ENCODE measurements at places on chromosomes 6 and 20.

DNA sequence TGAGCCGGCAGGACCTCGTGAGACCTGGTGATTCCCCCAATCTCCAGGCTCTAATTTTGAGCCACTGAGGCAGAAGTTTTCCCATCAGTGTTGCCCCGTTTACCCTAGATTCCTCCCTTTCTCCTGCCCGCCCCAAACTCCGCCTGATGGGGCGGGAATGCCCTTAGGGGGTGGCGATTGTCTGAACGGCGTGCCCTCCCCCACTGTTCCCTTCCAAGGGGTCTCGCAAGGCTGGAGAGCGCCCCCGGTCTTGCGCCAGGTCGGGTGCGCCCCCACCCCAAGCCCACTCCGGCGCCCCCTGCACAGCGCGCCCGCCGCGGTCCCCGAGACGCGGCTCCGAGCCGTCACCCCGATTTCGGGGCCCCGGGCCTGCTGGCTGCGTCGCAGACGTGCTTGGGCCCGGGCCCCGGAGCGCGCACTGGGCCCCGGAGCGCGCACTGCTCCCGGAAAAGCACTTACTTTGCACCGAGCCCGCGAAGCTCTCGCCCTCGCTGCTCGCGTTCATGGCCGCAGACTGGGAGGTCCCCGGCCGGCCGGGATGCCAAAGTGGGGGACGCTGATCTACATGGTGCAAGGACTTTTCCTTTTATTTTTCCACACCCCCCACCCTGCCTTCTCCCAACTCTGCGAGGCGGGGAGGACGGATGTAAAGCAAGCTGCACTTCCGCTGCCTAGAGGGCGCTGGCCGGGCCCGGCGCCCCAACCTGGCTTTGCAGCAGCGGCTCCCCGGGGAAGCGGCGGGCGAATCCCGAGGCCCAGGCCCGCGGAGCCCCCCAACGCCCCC is at the start of gene ZFP64:
TSS of gene ZFP64 (minus strand) at position 648 of the 784 bp plus-strand sequence. CDS start at position 505, 143 bp downstream.
- DNase-seq: peak; percentile 92

DNA sequence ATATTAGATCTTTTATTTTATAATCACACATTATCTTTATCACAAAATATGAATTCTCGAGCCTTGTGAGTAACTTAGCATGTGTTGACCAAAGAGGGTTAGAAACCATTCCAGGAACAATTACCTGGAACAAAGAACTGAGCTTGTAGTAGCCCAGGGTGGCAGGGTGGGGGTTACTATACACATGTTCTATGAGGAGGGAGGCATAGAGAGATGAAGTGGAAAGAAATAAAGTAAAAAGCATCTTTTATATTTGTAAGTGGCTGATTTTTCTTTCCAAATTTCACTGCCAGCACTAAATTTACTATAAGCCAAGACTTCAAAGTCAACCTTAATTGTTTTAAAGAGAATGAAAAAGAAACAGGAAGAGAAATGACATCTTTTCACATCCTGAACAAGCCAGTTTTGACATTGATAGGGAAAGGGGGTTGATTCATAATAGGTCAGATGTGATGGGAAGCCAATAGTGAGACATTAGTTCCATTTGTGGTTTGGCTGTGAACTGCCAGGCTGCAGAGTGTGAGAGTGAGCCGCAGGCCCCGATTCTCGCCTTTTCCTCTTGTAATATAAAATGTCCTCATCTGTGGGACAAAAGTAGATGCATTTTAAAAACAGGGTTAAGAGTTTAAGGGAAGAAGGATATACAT is 52.7 kb upstream of the MYB start:
- peak; percentile 87 for DNase-seq

DNA sequence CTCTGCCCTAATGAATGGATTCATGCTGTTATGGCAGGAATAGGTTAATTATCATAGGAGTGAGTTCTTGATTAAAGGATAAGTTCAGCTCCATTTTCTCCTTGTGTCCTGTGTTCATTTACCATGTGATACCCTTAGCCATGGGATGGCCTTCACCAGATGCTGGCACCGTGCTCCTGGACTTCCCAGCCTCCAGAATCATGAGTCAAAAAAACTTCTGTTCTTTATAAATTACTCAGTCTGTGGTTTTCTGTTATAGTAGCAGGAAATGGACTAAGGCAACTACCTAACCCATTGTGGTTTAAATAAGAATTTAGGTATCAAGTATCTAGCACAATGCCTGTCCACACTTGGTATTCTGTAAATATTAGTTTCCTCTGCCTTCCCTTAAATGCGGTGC is 223.5 kb downstream of the MEI4 start:
- no peak for DNase-seq

DNA sequence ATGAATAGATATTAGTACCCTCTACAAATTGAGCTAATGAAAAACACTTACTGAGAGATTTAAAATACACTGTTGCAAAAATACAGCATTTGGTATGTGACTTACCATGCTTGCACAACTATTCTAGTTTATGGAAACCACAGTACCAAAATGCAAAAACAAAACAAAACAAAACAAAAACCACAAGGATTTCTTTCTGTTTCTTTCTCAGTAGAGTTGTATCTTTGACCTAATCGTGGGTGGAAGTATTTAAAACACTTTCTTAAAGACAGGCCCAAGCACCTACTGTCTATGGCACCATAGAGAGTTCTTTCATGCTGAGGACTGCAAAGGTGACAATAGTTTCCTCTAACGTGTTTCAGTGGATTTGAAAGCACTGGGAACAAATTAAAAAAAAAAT is 95.3 kb upstream of the C6orf118 start:
- no peak for DNase-seq

- DNase-seq: no peak
These were observed 84.3 kb downstream of the OPRM1 start for GRCh38 chr6:154123155-154123956.

GRCh38 chr6:51574040-51574439 is 513.4 kb downstream of the PKHD1 start:
- DNase-seq: no peak

DNA sequence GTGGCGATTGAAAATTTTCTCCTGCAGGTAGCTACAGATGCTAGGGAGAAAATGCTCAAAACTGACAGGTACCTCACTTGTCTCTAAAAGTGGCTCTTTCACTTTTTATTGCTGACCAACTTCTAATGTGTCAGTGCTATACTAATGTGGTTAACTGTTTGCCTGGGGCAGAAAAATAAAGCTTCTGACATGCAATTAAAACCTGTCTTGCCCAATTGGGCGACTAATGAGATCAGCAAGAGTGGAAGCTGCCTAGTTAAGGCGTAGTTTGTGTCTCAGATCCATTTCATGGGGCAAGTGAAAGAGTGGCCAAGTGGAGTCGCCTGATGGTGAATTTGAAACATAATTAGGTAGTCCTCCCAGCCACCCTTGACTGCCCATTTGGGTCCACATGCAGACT is 193.3 kb downstream of the TSHZ2 start:
- no peak for DNase-seq

All from common myeloid progenitor, CD34-positive (primary cell).